ENCODE measurements at places on chromosomes 7 and 10.

DNA sequence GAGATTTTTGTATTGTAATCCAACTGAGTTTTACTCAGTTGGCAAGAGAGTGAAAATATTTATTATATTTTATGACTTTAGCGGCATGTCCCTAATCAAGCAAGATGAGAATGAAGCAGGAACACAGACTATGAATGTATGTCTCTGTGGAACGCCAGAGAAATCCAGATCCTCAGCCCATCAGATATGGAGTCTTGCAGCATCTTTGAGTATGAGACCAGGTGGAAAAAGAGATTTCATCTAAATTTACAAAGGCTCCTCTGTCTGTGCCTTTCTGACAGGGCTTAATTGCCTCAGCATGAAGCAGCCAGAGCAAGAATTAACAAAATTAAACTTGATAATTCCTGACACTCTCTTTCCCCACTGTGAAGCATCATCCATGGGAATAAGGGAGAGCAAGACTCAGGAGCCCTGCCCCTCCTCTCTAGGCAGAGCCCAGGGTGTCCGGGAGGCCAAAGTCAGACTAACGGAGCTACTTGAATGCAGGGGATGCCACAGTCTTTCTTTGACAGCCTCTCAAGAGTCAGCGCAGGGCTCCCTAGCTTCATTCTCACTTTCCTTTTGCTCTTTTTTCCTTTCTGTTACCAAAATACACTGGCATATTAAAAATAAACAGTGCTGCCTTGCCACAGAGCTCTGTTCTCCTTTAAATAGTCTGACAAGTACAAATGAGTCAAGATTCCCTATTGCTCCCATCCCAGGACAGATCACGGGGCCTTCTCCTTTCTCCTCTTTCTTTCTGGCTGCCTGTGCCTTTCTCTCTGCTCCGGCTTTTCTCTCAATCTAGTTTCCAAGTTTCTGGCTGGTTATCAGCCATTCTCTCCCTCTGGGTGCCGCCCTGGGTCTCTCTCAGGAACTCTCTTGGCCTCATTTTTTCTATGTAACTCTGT lies 132.2 kb upstream of the INHBA start:
- no peak for DNase-seq

DNA sequence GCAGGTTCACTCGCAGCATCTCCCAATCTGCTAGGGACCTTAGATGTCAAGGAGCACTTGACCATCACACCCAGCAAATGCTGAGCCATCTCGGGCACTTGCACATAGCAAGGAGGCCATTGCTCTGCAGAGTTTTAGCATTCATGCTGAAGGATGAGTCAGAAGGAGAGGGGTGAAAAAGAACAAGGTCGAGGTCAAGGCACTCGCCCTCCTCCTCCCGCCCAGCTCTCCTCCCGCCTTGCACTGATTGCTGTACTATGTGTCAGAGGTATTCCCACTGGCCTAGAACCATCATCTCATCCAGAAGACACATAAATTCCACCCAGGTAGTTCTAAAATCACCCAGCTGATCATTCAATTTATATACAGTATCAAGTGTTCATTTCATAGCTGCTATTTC lies 255.1 kb upstream of the SP4 start:
- DNase-seq, result no peak

DNA sequence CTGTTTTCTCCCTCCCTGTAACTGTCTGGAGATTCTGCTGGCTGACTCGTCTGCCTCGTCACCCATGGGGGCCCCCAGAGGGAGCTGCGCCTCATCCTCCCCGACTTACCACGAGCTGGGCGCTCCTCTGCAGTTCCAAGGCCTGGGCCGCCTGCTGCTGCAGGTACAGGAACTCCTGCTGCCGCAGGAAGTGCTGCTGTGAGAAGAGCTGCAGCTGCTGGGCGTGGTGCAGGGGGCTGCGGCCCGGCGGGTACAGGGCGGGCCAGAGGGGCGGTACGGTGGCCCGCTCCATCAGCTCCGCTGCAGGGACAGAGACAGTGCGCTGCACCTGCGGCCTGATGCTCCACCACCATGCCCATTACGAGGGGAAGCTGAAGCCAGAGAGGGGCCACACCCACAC lies 47.7 kb downstream of the TNRC18 start:
- DNase-seq, result no peak

DNA sequence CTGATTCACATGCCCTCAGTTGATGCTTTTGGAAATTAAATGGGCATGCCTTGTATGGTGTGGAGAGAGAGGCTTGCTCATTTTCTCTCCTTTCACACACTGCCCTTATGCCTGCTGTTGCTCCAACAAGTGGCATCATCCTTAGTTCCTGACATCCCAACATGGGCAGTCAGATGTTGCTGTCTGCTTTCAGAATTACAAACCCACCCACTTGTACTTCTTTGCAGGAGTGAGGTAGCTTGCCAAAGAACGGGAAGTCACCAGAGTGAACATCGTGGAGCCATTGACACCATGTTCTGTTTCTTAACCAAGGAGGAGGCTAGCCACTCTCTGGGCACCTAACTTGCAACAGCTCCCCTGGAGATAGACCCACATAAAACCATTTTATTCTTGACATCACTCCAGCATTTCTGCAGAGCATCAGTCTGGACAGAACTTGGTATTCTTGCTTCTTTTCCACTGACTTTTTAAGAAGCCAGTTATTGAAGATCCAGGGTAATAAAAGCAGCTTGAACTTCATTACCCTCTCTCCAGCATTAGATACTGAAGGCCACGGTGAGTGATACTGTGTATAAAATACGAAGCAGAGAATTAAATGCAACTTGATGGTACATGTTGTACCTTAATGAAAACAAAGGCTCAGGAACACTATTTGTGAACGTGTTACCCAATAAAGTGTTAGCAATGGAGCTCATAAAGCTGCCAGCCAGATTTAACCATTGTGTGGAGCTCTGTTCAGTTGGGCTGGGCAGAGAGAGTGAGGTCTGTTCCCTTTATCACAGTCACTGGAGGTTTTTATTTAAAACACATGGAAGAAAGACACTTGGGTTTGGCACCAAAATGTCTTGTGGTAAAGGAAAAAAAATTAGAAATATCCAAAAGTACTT lies 195.8 kb upstream of the HABP2 start:
- no peak for DNase-seq

- no peak for DNase-seq
These were observed 428.9 kb downstream of the TNS3 start for GRCh38 chr7:47153058-47153457.

GRCh38 chr7:151888079-151889067 lies 11.5 kb upstream of the PRKAG2 start:
- DNase-seq, result no peak

GRCh38 chr7:15737601-15738000 lies 51.1 kb upstream of the MEOX2 start:
- DNase-seq, result no peak

GRCh38 chr7:37354656-37355131 lies 94.0 kb downstream of the ELMO1 start:
- DNase-seq, result no peak

- DNase-seq, result peak; percentile 66
These were observed 107.8 kb downstream of the ADARB2 start for GRCh38 chr10:1629326-1630198.

DNA sequence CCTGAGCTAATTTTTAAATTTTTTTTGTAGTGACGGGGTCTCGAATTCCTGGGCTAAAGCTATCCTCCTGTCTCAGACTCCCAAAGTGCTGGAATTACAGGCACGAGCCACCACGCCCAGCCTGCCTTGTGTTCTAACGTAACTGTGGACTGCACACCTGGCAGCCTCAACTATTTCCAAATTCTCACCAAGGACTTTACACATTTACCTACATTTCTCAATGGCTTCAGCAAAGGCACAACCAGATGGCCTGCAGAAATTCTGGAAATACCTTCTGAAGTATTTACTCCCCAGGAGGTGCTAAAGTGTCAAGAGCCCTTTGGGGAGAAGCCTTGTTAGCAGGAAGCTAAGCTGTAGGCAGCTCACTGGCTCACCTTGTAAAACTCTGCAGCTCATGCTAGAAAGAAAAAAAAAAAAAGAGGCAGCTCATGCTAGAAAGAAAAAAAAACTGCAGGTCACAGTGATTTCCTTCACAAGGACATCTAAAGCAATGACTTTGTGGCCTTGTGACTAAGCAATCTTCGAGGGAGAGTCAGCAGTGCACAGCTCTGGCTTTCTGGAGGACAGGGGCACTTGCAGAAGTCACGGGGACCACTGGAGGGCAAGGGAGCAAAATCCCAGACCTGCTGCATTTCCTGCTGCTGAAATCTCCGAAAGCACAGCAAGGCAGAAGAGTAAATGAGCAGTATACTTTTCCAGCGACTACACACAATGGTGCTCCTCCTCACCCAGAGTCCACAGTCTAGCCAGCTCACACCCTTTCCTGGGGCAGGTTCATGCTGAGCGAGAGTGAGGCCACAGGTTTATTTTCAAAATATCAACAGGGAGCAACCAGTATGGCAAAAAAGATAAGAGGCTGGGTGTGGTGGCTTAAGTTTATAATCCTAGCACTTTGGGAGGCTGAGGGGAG lies 40.4 kb downstream of the BAIAP2L1 start:
- no peak for DNase-seq

- DNase-seq, result no peak
These were observed 154.3 kb upstream of the LAMB4 start for GRCh38 chr7:108284349-108285002.

GRCh38 chr10:36494371-36494770 lies 631.0 kb upstream of the ANKRD30A start:
- no peak for DNase-seq

GRCh38 chr10:4801405-4801804 lies 24.6 kb upstream of the AKR1E2 start:
- no peak for DNase-seq

DNA sequence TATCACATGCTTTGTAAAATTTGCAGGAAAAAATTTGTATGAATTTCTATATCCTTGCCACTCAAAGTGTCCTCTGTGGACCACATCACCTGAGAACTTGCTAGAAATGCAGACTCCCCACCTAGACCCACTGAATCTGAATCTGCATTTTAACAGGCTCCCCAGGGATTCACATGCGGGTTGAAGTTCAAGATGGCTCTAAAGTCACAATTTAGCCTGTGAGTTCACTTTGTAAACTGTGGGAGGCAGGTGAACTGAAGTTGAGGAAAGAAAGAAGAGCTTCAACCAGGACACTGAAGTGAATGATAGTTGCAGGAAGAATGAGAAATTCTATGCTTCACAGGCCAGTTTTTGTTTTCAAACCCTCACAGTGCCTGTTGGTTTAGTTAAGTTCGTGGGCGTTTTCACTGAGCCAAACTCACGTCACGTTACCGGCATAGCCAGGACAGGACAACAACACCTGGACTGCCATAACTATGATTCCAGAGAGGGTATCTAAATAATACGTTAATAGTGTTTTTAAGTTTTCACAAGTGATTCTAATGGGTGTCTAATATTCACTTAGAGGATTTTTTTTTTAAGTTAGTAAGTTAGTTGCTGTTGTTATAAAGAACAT lies 240.0 kb downstream of the PHTF2 start:
- no peak for DNase-seq

- no peak for DNase-seq
These were observed 24.8 kb upstream of the SFMBT2 start for GRCh38 chr10:7435674-7436073.

GRCh38 chr7:112940314-112940732 lies 146.3 kb downstream of the GPR85 start:
- no peak for DNase-seq

GRCh38 chr10:80139265-80139664 lies 6.7 kb downstream of the PLAC9 start:
- DNase-seq, result no peak

DNA sequence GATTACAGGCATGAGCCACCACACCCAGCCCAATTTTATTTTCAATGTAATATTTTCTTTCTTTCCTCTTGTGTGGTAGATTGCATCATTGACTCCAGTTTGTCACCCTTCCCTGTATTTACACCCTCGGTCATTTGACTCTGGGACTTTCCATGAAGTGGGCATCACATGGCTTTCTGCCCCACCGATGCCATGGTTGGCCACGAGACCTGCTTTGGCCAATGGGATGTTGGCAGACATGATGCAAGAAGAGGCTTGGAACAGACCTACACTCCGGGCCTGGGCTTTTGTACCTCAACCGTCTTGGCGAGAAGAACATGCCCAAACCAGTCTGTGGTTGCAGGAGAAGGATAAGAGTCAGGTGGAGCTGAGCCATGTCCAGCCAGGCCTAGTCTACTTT lies 38.8 kb upstream of the CACUL1 start:
- DNase-seq, result no peak

GRCh38 chr7:30925913-30926312 lies 14.3 kb downstream of the AQP1 start:
- no peak for DNase-seq

DNA sequence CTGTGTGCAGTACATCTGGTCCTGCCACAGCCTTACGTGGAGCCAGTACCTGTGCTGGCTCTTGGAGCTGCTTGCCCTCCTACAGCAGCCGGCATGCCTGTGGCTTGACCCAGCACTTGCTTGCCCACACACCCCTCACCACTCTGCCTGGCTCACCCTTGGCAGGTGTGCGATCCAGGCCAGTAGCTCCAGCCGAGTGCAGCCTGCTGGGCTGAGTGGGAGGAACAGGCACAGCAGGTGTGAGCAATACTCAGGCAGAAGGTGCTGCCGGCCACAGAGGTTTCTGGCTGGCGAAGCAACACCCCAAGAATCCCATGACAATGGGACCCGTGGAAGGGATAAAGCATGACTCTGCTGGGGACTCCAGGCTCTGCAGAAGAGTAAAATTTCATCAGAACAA lies 173.5 kb upstream of the ADCY1 start:
- DNase-seq, result no peak

GRCh38 chr10:1650542-1651269 lies 86.6 kb downstream of the ADARB2 start:
- DNase-seq, result no peak

DNA sequence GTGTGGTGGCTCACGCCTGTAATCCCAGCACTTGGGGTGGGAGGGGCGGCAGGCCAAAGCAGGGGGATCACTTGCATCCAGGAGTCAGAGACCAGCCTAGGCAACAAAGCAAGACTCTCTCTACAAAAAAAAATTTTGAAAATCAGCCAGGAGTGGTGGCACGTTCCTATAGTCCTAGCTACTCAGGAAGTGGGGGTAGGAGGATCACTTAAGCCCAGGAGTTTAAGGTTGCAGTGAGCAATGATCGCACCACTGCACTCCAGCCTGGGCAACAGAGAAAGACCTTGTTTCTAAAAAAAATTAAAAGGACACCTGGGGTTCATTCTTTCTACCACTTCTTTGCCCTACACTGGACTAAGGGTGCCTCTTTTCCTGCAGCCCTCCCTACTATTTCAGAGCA lies 15.1 kb downstream of the WAPL start:
- DNase-seq, result no peak

DNA sequence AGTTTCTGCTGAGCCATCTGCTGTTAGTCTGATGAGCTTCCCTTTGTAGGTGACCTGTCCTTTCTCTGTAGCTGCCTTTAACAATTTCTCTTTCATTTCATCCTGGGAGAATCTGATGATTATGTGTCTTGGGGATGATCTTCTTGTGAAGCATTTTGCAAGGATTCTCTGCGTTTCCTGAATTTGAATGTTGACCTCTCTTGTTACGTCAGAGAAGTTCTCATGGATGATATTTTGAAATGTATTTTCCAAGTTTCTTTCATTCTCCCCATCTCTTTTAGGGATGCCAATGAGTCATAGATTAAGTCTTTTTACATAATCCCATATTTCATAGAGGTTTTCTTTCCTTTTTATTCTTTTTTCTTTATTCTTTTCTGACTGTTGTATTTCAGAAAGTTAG lies 184.2 kb upstream of the BET1 start:
- no peak for DNase-seq

- DNase-seq, result no peak
These were observed 18.3 kb upstream of the RPEL1 start for GRCh38 chr10:103227416-103227815.

All from neuronal stem cell (in vitro differentiated cells).